NCI-H2029 treated with DMSO at 0.1 percent for 48 hours (cell line): ENCODE measurements at places on chromosomes 3 and 15.

GRCh38 chr3:126692858-126693257 lies 11.2 kb upstream of the CHCHD6 start:
- DNase-seq = no peak

- DNase-seq = peak; percentile 0
Observed at GRCh38 chr15:92226020-92226612, 167.6 kb upstream of the ST8SIA2 start.

GRCh38 chr3:119794971-119795612 lies 13.2 kb downstream of the NR1I2 start:
- DNase-seq = no peak

DNA sequence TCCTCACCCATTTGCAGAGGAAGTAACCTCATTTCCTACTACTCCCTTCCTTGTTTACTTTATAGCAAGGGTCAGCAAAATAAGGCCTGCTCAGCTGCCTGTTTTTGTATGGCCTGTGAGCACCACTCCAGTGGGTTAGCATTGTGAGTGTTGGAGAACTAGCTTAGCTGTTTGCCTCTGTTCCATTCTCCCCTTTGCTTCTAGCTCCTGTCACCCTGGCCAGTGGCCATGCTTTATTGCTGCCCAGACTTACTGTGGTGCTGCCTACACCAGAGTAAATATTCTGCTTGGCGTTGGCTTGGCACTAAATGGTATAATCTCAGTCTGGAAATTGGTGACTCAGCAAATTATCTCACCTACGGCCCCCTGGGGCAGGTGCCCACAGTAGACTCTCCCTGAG lies 8.8 kb downstream of the PDCD6IP start:
- DNase-seq = peak; percentile 88

- no peak for DNase-seq
Observed at GRCh38 chr3:122697952-122698620, 17.4 kb downstream of the PARP14 start.

DNA sequence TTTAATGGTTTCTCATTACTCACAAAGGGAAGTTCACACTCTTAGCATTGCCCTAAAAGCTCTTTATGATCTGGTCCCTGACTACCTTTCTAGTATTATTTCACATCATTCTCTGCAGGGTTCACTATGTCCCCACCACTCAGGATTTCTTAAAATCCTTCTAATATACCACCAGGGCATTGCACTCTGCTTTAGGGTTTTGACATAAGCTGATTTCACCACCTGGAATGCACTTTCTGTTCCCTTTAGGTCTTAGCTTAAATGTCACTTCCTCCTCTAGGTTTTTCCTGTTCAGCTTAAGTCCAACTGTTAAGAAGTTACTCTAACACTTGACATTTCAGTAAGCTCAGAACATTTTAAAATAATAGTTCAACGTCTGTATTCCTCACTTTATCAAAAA lies 81.7 kb downstream of the HCN4 start:
- DNase-seq = no peak

DNA sequence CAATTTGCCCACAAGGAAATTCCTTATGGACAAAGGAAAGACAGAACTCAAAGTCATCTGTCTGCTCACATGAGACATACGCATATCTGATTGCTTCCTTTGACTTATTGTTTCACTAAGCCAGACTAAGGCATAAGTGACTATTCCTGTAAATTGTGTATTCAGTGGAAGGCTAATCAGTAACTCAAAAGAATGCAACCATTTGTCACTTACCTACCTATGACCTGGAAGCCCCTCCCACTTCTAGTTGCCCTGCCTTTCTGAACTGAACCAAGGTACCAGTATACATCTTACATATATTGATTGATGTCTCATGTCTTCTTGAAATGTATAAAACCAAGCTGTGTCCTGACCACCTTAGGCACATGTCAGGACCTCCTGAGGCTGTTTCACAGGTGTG lies 53.5 kb upstream of the PROK2 start:
- DNase-seq = no peak

GRCh38 chr15:83205725-83206324 lies 1.8 kb downstream of the HDGFL3 start:
- no peak for DNase-seq

- no peak for DNase-seq
Observed at GRCh38 chr3:36282766-36283165, 97.5 kb upstream of the STAC start.

GRCh38 chr15:101048581-101049030 lies 129.4 kb downstream of the LRRK1 start:
- no peak for DNase-seq

- no peak for DNase-seq
Observed at GRCh38 chr15:95910643-95911212, 419.8 kb upstream of the NR2F2 start.

DNA sequence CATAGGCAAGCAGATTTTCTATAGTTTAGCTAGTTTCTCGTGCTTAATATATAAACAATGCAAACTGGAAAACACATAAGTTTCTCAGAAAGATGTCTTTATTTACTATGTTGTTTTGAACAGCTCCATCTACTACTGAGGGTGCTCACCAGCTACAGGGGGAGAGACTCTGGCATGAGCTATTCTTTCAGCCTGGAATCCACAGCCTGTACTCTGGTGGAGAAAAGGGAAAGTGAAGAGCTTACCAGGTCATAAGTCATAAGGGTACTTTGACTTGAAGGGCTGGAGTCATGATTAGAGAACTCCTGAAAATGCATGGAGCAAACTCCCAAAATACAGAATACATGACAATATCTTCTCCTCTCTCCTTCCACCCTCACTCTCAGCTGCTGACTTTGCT lies 4.4 kb upstream of the AVEN start:
- no peak for DNase-seq

DNA sequence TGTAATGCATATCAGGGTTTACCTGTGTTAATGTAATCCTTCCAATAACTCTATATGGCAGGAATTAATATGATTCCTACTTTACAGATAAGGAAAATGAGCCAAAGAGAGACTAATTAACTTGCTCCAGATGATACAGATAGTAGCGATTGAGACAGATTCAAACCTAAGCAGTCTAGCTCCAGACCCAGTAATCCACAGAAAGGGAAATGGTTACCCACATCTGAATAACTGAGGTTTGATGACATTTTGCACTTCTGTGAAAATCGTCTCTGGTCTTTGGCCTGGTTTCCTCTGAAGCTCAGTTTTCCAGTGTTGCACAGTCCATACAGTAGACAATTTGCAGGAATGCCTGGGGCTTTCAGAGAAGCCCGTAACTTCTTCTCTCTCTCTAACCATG lies 177.1 kb upstream of the UMPS start:
- DNase-seq = no peak

- DNase-seq = no peak
Observed at GRCh38 chr3:110234831-110235230, 836.8 kb upstream of the NECTIN3 start.

DNA sequence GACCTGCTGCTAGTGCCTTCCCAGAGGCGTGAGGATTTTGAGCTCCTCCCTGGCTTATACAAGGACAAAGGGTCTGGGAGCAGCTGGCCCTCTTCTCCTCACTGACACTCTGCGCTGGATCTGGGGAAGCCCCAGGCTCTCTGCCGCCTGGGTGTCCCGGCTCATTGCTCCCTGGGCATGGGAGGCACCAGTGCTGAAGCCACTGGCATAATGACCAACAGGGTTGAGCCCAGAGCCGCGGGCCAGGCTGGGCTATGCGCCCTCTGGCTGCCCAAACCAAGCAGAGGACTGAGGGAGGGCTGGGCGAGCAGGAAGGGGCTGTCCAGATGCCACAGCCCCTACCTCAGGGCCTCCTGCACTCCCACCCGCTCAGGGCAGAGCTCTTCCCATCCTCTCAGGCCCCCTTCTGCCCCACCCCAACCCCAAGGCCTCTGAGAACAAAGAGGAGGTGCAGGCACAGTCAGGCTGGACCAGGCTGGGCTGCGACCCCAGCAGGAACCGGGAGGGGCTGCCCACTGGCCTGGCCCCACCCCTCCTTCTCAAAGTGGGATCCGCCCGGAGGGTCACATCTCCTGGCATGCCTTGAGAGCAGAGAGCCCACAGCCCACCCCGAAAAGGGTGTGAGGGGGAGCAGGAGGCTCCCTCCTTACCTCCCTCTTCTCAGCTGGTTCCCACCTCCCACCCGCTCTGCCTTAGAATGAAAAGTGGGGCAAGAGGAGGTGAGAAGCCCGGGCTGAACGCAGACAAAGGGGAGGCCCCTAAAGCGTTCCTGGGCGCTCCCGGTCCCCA lies 1.6 kb downstream of the LINGO1 start:
- DNase-seq = no peak

GRCh38 chr15:88036154-88036839 lies 220.2 kb downstream of the NTRK3 start:
- no peak for DNase-seq

GRCh38 chr15:64686130-64686735 lies 89.2 kb downstream of the RBPMS2 start:
- no peak for DNase-seq

- DNase-seq = no peak
Observed at GRCh38 chr15:58021332-58022230, 43.9 kb downstream of the ALDH1A2 start.

DNA sequence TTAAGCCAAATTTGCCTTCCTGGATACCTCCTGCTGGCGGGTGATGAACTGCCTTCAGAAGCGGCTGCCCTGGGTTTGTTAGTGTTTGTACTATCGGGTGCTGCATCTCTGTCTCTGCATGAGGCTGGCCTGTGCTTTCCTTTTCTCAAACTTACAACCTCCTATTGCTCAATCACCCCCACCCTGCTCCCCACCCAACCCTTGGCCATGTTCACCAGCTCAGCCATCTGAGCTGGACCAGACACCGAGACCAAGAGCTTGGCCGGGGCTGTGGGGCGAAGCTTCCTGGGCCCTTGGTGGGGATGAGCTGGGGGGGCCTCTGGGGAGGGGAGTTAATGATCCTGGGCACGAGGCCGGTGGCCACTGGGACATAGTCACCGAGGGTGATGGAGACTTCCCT lies 16.8 kb upstream of the FBLN2 start:
- DNase-seq = no peak

DNA sequence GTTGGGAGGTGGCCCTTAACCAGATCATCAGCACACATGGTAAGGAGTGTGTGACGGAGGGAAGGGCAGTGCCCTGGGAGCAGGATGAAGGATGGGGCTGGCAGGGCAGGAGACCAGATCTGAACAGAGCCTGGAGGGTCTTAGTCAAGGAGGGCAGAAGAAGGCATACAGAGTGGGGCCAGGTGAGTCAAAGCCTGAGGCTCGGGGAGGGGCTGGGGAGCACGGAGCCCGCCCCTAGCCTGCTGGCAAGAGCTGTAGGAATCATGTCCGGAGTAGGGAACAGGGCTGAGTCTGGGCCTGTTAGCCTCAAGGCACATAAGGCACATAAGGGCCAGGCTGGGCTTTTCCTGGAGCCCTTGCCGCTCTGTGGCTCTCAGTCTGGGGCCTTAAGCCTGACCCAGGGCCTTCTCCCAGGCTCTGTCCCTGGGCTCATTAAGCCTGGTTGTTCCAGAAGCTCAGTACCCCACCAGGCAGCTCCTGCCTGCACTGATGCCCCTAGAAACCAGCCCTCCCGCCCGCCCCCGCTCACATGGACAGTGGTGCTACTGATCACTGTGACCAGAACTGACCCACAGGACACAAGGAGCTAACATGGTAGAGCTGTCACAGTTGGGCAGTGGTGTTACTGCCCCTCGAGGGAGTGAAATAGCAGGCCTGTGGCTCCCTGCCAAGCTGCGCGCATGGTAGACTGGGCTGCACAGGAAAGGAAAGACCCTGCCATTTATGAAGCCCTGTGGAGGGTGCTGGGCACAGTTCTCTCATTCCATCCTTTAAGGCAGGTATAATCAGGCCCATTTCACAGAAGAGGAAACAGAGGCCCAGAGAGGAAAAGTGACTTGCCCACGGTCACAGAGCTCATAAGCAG lies 14.6 kb downstream of the ISG20 start:
- DNase-seq = no peak

- peak; percentile 12 for DNase-seq
Observed at GRCh38 chr3:140499114-140499757, 178.6 kb upstream of the TRIM42 start.

DNA sequence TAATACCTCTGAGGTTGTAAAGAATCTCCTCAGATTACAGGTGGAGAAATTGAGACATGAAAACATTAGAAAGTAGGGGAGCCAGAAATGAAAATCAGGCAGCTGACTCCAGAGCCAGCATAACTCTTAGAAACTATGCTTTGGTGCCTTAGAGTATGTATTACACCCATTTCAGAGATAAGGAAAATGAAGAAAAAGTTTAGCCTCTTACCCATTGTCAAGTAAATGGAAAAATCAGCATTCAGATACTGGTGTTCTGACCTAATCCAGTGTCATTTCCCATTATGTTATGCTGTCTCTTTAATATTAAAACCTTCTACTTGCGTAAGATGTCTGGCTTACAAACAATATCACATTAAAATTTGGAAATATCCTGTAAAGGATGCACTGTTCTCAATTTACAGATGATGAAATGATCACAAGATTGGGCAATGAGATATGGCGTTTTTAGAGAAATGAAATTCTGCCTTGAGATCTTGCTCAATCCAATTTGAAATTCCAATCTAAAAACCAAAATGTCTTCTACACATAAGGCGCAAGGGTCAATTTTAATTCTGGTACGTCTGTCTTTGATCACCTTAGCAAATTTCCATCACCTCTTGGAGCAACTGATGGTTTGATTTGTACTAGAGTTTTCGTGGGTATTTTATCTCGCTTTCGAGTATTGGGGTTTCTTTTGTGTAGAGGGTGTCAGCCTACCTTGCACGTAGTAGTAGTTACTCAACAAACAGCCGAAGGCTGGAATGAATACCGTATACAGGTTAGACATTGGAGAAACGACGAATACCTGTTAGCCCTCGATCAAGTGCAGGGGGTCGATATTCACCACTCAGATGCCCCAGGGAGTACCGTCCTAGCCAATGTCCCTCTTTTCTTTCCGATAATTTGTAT lies 902 bp upstream of the ZCWPW2 start:
- no peak for DNase-seq

DNA sequence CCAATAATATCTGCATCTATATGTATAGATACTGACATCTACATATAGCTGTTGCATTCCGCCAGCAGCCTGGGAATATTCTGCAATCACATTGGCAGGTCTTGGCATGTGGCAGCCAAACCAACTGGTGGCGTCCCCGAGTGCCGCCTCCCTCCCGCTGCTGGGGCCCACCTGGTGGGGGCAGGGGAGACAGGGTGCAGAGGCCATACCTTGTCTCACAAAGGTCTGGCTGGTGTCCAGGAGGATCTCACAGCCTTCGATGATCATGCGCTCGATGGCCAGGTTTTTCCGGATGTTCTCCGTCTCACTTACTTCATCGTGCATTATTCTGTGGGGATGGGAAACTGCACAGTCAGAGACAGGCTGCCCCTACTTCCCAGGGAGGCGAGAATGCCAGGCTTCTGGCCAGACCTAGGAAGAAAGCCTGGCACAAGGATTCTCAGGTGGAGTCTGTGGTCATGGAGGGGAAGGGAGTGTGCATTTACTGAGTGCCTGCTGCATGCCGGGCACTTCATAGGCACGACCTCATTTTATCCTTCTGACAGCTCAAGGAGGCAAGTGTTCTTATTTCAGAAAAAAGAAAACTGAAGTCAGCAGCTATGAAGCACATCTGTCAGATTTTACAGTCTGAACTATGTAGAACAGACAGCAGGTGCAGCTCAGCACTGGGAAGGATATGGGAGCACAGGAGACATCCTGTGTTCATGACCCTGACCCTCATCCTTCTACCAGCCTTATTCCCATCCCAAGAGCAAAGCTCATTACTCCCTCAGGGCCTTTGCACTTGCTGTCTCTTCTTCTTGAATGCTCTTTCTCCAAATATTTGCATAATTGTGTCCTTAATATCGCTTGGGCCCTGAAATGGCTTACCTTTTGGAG lies 62.8 kb downstream of the RASGRF1 start:
- no peak for DNase-seq

GRCh38 chr3:187064210-187065115 lies 74.8 kb downstream of the RPL39L start:
- no peak for DNase-seq
